ENCODE measurements at places on chromosomes 5 and 9. TPM values are rescaled to one million over a fixed set of nuclear protein-coding genes. Genes with fewer than 3 reads are reported as not detected.

PCDHGA1 gene
- 1.3 TPM for total RNA-seq

DNA sequence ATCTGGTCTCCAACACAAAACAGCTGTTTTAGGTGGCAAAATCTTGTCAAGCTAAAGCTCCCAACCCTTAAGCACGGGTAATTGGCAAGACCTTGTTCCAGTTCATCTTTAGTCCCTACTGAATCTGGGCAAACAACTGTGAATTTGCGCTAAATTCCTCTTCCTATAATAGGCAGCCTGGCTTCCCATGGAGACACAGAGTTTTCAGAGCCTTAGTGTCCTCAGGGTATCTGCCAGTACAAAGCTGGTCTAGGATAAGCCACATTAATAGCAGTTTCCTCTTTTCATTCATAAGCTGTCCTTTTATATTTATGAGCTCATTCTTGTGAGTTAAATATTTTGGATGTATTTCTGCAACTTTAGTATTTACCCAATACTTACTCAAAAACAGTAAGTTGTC is 59.5 kb downstream of the FGF10 start:
- no peak for DNase-seq

- no peak for DNase-seq
Observed at GRCh38 chr9:131731237-131731636, 8.6 kb downstream of the RAPGEF1 start.

- no peak for DNase-seq
Observed at GRCh38 chr5:90939211-90939610, 380.6 kb downstream of the ADGRV1 start.

DNA sequence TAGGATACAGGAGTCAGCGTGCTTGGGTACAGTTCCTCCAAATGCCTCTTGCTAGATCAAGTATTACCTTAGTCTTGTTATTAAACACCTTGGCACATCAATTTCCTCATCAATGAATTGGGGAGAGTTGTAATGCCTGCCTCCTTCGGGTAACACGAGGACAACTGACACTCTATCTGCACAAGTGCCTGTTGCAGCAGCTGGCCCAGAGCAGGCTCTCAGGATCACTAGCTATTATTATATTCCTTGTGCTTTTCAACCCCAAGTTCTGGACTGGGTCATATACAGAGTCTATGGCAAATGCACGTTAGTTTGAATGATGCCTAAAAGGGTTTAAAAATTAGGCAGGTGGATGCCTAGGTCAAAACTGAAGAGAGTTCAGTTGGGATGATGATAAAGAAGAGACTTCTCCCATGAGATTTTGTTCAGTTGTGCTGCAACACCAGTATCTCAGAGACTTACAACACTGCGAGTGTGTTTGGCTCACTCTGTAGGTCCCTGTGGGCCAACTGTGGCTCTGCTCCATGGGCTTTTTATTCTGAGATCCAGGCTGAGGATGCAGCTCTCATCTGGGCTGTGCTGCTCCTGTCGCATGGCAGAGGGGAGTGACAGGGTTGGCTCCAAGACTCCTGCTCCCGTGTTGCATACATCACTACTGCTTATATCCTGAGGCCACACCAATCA is 41.1 kb upstream of the TEX48 start:
- DNase-seq, result no peak

DNA sequence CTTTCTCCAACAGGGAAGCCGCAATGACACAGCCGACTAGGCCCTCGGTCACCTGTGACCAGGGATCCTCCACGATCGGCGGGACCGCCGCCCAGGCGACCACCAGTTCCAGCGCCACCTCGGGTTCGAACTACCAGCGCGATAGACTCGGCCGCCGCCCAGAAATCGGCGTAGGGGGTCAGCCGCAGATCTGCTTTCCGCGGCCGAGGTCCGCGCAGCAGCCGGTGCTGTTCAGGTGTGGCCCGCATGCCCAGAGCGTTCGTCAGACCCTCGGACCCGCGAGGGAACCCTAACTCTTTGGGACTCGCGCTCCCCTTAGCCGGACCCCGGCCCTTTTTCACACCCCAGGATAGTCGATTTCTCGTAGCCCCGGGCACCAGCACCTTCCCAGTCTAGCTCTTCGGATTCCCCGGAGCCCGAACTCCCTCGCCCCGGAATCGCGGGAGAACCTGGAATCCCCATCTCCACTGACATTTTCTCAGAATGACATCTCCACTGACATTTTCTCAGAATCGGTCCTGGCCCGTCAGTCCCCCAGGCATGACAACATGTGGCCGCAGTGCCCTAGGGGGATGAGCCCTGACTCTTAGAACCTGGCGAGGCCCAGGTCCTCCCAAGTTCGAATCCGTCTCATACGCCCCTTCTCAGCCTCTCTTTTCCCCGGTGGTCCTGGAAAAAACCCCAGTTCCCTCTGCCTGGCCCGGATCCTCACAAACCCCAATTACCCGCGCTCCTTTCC is 428 bp downstream of the C5orf52 start:
- DNase-seq, result no peak

SPINK5 gene
- 0.16 TPM for total RNA-seq

- no peak for DNase-seq
Observed at GRCh38 chr5:37771731-37772130, 68.1 kb downstream of the GDNF start.

DNA sequence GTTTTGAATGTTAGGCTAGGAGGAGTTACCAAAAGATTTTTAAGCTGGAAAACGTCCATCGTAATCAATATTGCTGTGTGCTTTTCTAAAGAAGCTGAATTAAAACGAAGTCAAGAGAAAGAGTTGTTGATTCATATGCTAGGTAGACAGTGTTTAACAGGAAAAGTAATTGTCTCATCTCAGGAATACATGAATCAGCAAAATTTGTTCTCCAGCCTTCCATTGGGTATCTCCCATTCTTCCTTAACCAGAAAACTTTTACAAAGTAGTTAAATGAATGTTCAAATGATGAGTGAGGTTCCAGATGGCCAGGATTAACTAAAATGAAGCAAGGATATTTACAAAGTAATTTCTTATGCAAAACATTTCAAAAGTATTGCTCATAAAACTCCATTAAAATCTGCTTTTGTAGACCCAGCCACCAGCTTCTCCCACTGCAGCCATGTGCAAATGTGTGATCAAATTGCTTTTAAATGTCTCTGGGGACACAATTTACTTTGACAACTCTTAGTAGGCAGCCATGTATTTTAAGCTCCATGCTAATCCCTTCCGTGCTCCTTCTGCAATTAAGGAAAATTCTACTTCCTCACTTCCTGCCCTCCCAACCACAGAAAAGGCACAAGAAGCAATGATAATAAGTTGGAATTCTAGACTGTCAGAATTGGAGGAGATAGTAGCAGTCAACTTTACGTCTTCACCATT is 121.2 kb downstream of the HTR4 start:
- DNase-seq, result no peak

All from breast epithelium (tissue), 4 donors.